Non-pigmented ciliary epithelial cell (primary cell): ENCODE measurements at places on chromosomes 1 and 21.

DNA sequence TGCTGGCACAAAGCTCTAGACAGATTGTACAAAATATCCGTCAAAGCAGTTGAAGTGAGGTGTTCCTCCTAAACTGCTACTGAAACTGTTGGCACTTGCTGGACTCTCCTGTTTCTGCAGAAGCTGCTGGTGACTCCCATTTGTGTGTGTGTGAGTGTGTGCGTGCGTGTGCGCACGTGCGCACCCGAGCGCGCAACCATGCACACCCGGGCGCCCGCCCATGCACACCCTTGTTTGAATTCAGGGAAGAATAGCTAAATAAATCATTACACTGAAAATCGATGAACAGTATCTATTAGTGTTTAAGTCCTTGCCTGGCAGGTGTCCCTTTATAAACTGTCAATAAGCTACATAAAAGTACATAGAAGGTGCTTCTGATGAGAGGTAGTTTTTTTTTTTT is 156.4 kb upstream of the B3GALT2 start:
- no peak for DNase-seq

- no peak for DNase-seq
Measured at GRCh38 chr1:227926896-227927885, 20.5 kb downstream of the WNT9A start.

- DNase-seq: no peak
Measured at GRCh38 chr1:200453553-200453905, 43.7 kb upstream of the ZNF281 start.

DNA sequence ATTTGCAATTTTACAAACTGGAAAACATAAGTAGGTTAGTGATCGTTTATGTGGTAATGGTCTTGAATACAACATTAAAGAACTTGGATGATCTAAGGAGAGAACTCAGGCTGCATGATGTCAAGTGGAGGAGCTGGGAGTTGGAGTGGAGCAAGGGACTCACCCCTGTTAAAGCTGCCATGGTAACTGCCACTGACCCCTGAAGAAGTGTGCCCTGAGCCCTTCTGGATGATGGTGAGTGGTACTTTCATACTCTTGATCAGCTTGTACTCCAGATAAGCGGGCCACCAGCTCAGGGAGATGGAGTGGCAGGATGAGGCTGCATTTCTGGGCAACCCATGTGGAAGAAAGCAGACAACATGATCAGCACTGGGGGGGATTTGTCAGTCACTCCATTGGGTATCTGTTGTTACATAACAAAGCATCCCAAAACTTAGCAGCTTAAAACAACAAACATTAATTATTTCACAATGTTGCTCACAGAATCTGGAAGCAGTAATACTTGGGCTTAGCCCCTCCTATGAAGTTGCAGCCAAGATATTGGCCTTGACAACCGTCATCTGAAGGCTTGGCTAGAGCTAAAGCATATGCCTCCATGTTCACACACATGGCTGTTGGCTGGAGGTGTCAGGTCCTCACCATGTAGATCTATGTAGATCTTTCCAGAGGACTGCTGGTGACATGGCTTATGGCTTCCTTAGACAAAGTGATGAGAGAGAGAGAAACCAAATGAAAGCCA is 213.8 kb downstream of the DUSP10 start:
- no peak for DNase-seq

- no peak for DNase-seq
Measured at GRCh38 chr1:89957107-89957506, 37.8 kb upstream of the ZNF326 start.
